ENCODE measurements at places on chromosomes 6 and 20. TPM values are rescaled to one million over a fixed set of nuclear protein-coding genes. Genes with fewer than 3 reads are reported as not detected.

GRCh38 chr6:65943051-65943450, 236.0 kb upstream of the EYS start:
- DNase-seq = no peak

DNA sequence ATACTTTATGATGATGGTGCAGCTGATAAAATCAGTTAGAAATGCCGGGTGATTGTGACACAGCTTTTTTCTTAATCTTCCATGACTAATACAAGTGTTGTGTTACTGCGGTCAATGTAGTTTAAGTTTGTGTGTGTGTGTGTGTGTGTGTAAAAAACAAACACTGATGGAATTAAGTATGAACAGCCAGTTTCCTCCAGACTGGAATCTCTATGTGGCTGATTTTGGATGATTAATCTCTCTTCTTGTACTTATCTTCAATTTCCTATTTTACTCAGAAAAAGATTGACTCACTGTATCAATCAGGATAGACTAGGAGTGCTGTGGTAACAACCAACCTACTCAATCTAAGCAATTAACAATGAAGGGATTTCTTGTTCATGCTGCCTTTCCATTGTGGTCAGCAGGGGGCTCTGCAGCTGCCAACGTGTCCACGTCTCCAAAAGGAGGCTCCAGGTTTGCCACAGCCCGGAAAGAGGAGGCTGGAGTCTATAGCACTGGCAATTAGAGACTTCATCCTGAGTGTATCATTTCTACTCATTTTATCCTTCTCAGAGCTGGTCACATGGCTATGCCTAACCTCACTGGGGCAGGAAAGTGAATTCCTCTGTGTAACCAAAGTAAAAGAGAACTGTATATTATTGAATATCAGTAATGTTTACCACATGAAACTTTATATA, 107.7 kb downstream of the CD109 start:
- DNase-seq = peak; percentile 70

The OLIG3 gene
- not detected for total RNA-seq

GRCh38 chr6:33853736-33854135, 49.9 kb upstream of the MLN start:
- DNase-seq = no peak

The BCKDHB gene
- total RNA-seq = 21.0 TPM

GRCh38 chr6:35401514-35401913, 50.6 kb upstream of the FANCE start:
- no peak for DNase-seq

DNA sequence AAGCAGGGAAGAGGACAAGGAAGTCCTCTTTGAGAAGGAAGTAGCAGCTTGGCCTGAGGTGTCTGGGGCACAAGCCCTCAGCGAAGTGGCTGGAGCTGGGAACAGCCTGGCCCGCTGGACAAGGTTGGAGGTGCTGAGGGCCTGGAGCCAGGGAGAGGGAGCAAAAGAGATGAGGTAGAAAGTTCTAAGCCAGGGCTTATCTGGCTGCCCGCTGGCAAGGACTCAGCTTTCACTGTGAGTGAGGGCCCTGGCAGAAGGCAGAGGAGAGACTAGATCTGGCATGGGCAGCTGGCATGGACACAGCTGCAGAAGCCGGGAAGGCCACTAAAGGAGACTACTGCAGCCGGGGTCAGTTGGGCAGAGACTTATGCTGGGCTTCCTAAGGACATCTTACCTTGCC, 21.8 kb upstream of the PCMTD2 start:
- peak; percentile 67 for DNase-seq

DNA sequence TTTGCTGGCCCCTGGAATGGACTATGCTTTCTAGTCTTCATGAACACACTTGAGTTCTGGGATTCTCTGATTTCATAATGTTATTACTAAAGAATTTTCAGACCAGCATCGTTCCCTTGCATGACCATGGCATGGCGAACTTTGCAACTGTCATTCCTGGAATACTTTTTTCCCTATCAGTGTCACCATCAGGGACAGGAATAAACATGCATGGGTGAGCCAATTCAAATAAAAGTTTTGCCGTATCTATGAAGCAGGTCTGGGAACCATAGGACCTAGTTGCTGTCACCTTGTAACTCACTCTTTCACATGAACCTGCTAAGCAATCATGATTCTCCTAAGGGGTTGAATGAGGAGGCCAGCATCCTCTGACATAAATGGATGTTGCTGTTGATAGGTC, 68.2 kb upstream of the AGPAT4 start:
- DNase-seq = no peak

- peak; percentile 45 for DNase-seq
Measured at GRCh38 chr6:57262901-57263694, 41.0 kb upstream of the RAB23 start.

The BFSP1 gene
- total RNA-seq = 0.99 TPM

DNA sequence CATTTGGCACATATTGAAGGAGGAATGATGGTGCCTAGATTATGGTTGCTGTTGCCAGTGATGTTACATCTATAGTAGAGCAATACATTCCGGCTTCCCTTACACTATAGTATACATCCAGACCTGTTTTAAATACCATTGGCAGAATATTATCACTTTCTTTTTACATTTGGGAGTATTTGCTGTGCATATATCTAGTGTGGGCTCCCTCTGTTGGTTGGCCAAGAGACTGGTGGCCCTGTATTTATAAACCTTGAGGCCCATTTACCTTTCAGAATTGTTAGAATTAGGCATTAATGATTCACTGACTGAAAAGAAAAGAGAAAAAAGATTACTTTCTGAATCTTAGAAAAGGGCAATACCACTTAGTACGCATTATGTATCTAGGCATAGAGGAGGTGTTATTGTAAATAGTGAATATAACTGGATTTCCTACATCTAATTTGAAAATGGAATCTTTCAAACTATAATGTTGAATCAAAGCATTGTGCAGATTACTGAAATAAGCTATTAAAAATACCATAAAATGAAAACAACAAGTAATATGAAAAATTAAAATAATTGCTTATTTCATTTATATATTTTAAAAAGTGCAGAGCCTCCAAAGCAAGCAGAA, 628.8 kb upstream of the MAN1A1 start:
- DNase-seq = no peak

The PACSIN1 gene
- total RNA-seq = not detected
